HT-29 (cell line): ENCODE measurements at places on chromosomes 2 and 18. TPM values are rescaled to one million over a fixed set of nuclear protein-coding genes. Genes with fewer than 3 reads are reported as not detected.

CHRND gene
- not detected in 2 replicates for total RNA-seq

C2orf72 gene
- 2.1 and 4.1 TPM in 2 replicates for total RNA-seq

SKA1 gene
- 7.7 and 9.4 TPM in 2 replicates for total RNA-seq

DNA sequence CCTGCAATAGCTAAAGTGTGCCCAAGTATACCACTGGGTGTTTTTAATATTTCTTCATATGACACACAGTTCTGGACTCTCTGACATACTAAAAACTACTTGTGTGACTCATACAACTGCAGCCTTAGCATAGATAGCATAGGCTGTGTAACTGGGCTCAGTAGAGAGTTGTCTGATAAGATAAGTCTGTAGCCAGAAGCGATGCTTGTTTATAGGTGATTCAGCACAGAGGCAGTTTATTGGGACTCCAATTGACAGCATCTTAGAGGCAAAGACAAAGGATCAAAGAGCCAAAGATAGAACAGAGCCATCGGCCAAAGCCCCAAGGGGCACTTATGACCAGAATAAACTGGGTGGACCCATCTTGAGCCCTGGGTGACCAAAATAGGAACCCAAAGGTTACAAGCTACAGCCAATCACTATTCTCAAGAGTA, 42.3 kb downstream of the AAK1 start:
- no peak for DNase-seq

- no peak for DNase-seq
These were observed 2.4 kb downstream of the ERBB4 start for GRCh38 chr2:212535996-212536816.

DNA sequence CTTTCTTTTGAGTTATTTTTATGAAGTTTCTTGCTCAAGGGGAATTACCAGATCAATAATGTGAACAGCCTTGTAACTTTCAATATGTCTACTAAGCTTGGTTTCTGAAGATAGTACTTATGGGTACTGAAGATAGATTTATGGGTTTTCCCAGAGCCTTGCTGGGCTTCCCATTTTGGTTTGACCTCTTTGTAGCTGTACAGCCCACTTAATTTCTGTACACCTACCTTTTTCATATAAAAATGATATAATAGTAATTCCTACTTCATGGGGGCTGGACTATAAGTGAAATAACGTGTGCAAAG, 22.2 kb downstream of the IL1R2 start:
- DNase-seq: no peak

GRCh38 chr2:74502147-74502719, 2.8 kb upstream of the LBX2 start:
- peak; percentile 59 for DNase-seq

- no peak for DNase-seq
These were observed 99.5 kb downstream of the RBMS1 start for GRCh38 chr2:160394153-160394552.

- DNase-seq: peak; percentile 64
These were observed 1.4 kb downstream of the NEDD4L start for GRCh38 chr18:58045242-58046092.

- DNase-seq: peak; percentile 73
These were observed 966 bp downstream of the ADCY3 start for GRCh38 chr2:24919037-24919505.
